ENCODE measurements at places on chromosomes 7 and 10.

GRCh38 chr7:8594115-8594514, 160.7 kb downstream of the NXPH1 start:
- DNase-seq = no peak

DNA sequence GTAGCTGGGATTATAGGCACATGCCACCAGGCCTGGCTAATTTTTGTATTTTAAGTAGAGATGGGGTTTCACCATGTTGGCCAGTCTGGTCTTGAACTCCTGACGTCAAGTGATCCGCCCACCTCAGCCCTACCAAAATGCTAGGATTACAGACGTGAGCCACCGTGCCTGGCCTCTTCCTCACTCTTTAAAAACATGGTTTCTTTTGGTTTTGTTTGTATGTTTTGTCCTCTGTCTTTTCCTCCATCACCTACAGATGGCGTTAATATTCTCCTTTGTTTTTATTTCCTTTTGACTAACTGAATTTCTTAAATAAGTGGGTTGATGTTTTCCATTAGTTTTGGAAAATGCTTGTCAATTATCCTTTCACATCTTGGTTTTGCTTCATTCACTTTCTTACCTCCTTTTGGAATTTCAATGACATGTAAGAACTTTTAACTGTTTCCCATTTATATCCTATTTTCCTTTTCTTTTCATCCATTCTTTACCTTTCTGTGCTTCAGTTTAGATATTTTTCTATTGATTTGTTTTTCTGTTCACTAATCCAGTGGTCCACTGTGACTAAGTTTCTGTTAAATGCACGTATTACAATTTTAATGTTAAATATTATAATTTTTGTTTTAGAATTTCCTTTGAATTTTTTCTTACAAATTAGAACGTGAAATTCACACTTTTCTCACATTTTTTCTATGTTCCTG, 104.1 kb downstream of the ZNF467 start:
- DNase-seq = no peak

- no peak for DNase-seq
Observed at GRCh38 chr7:51182636-51183166, 133.9 kb downstream of the COBL start.

DNA sequence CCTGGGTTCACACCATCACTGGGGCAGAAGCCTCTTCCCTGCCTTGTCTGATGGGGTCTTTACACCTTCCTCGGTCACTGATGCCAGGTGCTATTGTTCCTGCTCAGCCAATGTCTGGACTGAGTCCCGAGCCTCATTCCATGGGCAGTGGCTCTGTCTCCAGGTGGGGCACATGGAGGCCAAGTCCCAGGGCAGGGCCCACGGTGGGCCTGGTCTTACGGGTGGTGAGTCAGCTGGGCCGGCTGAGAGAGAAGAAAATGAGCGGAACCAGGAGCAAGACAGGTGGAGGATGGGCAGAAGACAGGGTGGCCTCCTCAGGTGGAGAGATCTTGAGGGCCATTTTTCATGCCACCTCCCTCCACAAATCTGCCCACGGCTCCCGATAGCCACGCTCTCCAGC, 131.7 kb upstream of the FAM20C start:
- DNase-seq = no peak

DNA sequence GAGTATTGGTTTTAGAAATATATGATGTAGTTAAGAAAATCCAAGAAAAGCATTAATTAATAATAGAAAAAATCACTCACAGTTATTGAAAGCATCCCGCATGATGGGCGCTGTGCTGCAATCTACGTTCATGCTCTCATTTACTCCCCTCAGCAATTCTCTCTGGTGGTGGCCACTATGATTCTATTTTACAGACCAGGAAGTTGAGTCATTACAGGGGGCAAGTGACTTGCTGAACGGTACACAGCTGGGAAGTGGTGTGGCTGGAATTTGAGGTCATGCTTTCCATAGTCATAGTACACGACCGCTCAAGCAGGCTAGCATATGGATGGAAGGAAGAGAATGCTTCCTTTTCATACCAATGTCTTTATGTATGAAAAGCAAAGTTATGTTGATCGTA, 117.4 kb downstream of the TES start:
- DNase-seq = no peak

- DNase-seq = no peak
Observed at GRCh38 chr7:104160375-104160774, 47.4 kb downstream of the ORC5 start.

DNA sequence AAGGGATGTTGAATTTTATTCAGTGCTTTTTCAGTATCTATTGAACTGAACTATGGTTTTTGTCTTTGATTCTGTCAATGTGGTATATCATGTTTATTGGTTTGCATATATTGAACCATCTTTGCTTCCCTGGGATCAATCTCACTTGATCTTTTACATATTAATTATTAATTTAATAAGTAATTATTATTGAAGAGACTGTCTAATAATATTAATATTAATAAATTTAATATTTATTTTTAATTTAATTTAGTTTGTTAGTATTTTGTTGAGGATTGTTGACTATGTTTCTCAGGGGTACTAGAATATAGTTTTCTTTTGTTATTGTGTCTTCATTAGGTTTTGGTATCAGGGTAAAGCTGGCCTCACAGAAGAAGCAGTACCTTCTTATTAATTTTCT, 26.5 kb upstream of the TRA2A start:
- no peak for DNase-seq

GRCh38 chr7:67858931-67859330, 862.3 kb downstream of the TYW1 start:
- no peak for DNase-seq

GRCh38 chr7:7768977-7769709, 50.7 kb upstream of the RPA3 start:
- no peak for DNase-seq

DNA sequence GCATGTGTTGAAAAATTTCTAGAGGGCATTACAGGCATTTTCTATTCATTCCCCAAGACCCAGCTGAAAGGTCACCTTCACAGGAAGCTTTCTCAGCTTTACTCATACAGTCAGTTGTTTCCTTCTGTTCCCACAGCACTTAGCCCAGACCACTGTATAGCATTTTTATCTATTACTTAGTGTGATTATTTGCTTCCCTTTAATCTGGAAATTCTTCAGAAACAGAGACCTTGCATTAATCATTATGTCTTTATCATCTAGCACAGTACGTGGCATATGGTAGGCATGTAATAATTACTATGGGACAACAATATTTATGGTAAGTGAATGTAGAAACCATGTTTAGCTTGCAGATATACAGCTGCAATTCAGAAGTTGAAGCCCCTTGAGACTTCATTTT, 38.2 kb upstream of the CDK6 start:
- DNase-seq = no peak

DNA sequence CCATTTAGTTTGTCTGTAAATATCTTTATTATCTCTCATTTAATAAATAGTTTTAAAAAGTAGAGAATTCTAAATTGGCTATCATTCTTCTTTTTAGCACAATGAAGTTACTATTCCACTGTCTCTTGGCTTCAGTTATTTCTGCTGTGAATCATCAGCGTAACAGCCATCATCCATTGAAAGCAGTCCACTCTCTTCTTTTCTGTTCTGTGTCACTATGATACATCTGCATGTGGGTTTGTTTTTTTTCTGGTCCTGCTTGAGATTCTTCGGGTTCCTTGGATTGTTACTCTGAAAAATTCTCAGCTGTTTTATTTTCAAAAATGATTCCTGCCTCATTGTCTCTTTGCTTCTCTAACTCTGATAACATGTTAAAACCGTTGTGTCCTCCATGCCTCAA, 52.5 kb downstream of the CSGALNACT2 start:
- DNase-seq = no peak

DNA sequence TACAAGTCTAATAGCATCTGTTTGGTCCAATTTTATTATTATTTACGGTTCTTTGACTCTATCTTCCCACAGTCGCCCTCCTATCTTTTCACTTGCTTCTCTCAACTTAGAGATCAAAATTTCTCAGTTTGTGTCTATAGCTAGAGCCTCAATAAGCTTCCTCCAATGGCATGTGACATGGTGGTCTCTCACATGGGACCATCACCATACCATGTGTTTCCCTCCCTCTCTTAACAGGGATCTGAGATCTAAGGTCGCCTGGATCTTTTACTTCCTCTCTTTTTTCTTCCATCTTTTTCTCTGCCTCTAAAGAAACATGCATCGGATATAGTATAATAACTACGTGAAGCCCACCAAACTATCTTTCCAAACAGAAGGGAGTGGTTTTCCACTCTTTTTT, 1.8 kb downstream of the PKD2L1 start:
- DNase-seq = no peak

GRCh38 chr10:24278176-24278889, 69.4 kb downstream of the KIAA1217 start:
- no peak for DNase-seq

DNA sequence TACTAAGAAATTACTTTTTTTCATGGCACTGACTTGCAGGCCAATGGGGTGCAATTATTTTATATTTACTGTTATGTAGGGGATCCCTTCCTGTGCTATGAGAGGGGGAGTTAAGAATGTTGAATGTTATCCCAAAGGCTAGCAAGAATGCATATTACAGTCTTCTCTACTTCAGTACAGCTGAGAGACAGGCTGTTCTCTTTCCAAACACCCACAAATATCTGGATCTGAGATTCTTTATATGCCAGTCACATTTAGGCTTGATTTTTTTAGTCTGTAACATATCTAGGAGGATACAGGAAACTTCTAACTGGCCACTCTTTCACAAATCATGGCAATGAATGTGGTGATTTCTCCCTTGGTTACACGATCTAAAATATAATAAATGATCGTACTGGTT, 266.4 kb upstream of the FZD8 start:
- DNase-seq = no peak

Data from GM12864 (cell line).